NCI-H187 treated with DMSO at 0.1 percent for 48 hours (cell line): ENCODE measurements at places on chromosomes 16 and 17.

DNA sequence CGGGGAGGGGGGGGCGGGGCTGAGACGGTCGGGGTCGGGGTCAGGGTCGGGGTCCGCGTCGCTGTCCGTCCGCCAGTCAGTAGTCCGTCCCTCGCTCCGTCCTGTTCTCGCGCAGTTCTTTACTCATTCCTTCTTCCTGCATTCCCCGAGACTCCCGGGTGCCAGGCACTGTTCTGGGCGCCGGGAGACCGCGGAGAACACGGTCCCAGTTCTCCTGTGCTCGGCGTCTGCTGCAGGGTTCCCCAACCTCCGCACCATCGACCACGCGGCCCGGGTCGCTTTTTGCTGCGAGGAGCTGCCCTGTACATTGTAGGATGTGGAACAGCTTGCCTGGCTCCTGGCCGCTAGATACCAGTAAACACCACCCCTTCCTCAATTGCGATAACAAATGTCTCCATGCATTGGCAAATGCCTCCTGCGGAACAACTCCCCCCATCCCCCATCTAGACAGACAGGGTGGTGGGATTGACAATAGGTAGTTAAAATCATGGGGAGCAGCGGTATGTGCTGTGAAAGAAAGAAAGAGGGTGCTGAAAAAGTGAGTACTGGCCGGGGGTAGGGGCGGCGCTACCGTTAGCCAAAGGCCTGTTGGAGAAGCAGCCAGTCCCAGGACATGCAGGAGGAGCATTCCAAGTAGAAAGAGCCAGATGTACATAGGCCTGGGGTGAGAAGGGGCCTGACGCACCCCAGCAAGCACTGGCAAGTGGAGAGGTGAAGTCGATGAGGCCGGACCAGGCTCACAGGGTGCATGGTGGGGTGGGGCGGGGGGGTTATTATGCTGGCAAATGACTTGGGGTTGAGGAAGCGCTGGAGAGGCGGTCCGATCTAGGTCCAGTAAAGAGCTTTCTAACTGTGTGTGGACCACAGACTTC, 631 bp downstream of the TRAF7 start:
- no peak for DNase-seq

DNA sequence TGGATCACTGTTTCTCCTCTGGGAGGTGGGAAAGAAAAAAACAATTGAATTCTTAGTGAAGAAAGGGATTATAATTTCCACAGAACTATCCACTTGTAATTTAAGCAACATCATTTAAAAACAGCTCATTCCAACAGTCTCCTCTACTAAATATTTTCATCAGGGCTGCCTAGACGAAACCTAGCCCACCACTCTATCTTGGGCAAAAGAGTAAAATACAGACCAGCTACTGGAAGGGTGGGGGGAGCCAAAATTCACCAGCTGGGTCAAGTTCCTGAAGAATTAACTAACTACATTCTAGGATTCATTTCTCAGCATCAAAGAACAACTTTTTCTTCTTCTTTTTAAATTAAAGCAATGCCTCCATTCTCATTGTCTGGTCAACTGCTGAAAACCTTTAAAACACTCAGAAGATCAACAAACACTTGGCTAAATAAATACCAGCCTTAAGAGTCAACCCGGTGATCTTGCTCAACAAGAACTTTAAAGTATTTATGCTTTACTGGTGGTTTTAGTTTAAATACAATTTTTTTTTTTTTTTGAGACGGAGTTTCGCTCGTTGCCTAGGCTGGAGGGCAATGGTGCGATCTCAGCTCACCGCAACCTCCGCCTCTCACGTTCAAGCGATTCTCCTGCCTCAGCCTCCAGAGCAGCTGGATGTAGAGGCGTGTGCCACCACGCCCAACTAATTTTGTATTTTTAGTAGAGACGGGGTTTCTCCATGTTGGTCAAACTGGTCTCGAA, 25.2 kb downstream of the KANSL1 start:
- DNase-seq = no peak

DNA sequence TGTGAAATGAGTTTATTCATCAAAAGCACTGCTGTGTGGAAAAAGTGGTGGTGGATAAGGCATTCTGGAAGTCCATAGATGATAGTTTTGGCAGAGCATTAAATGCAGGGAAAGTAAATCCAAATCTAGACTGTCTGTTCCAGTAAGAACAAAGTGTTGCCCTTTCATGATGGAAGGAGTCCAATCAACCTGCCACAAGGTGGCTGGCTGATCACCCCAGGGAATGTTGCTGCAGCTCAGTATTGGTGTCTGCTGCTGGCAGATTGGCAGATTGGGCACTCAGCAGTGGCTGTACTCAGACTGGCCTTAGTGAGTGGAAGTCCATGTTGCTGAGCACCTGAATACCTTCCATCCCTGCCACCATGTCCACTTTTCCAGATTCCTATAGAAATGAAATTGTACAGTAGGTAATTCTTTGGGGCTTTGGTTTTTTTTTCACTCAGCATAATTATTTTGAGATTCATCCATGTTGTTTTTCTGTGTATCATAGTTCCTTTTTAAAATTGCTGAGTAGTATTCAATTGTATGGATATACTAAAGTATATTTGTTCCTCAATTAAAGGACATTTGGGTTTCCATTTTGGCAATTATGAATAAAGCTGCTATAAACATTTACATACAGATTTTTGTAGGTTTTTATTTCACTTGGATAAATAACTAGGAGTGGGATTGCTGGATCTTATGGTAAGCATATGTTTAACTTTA, 14.3 kb downstream of the DYNLL2 start:
- DNase-seq = no peak

- no peak for DNase-seq
These were observed 7.8 kb upstream of the MYH8 start for GRCh38 chr17:10429421-10430045.

DNA sequence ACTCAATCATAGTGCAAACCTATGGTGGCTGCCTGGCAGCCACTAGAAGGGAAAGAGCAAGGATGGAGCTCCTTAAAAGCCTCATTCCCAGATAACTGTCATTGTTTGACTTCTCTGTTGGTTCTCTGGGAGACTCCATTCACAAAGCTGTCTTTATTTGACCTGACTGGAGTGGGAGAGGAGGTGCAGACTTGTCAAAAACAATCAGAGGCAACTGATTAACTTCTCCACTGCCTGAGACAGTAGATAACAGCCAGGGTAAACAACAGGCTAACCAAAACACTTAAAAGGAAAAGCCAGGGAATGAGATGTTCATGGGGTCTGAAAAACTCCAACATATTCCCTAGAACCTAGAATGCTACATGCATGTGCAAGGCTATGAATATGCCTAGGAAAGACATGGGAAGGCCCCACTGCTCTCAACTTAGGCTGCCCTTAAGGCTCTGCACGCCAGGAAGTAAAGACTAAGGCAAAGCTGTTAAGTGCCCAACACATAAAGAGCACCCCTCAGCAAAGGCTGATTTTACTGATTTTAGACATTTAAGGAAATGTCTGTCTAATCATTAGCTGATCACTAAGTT, 82.0 kb downstream of the TTC19 start:
- DNase-seq = no peak

GRCh38 chr17:42889809-42890208, 10.8 kb upstream of the G6PC1 start:
- no peak for DNase-seq

DNA sequence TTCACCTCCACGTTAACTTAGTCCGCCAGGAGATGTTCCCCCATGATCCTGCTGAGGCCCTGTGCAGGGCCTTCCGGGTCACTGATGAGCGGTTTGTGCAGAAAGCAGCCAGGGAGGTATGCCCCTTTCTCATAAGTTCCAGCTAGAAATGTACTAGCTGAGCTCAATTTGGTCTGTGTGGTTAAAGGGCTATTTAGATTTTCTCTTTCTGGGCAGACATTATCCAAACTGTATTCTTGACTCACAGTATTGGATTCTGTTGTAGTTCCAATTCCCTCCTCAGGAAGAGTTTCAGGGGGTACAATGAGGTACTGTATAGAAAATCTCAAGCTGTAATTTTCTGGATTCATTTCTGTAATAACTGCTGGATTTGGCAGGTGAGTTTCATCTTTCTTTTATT, 137.1 kb downstream of the TRIM37 start:
- no peak for DNase-seq

GRCh38 chr16:58499615-58500351, at the start of gene NDRG4:
TSS of gene NDRG4 (plus strand) at chr16:58500143. CDS start at chr16:58500249, 106 bp downstream.
- DNase-seq = no peak

- DNase-seq = no peak
These were observed 51.8 kb downstream of the TNRC6A start for GRCh38 chr16:24781256-24781655.

- no peak for DNase-seq
These were observed 713 bp downstream of the COX11 start for GRCh38 chr17:54967621-54968261.

GRCh38 chr16:55297910-55298479, 26.0 kb upstream of the IRX6 start:
- DNase-seq = no peak

- DNase-seq = no peak
These were observed 1.0 kb upstream of the CKLF start for GRCh38 chr16:66551348-66551759.

GRCh38 chr17:82845163-82845807, 5.5 kb upstream of the ZNF750 start:
- no peak for DNase-seq

DNA sequence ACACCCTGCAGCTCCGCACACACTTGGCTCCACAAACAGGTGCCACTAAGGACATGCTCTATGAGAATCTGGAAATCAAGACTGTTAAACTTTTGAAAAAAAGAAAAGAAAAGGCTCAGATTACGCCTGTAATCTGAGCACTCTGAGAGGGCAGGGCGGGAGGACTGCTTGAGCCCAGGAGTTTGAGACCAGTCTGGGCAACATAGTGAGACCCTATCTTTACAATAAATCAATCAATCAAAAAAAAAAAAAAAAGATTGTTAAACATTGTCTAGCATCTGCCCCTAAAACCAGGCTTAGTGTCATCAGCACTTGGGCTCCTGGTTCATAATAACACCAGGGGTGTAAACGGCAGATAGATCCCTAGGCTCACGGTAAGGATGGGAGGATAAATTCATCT, 37.5 kb upstream of the FAAP100 start:
- DNase-seq = no peak

- DNase-seq = no peak
These were observed 5.0 kb downstream of the RPL19 start for GRCh38 chr17:39205112-39205526.

DNA sequence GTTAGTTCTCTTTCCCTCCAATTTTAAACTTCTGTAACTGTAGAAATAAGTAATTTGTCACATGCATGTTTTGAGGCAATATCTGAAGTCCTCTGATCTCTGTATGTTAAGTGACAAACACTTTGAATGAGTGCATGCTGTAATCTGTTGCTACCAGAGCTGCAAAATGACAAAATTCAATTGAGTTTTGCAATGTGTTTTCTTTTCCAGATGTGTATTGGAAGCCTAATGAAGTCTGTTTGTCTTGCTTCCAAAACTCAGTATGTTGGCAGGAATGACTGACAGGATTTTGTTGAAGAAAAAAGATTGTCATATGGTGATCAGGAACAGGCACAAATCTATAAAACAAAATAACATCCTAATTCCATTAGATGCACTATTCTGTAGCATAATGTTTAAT, 561.6 kb upstream of the CDH8 start:
- DNase-seq = no peak

DNA sequence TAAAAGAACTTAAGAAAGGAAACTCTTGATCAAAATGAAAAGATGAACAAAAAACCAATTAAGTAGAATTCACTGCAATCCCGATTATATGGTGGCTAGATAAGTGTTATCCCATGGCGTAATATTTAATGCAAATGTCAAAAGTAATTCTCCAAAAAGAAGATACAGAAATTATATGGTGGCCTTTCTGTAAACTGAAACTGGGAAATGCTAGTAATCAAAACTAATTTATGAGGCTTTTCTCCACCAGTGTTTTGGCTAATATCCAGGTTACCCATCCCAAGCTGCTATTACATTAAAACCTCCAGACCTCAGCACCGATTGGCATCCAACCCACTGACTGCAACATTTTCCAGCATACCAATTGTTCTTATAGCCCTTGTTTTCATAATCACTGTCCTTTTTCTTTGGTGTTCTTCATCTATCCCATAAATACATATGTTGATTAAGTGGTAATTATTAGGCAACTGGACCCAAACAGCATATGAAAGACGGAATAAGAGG, 77.2 kb upstream of the TNRC6A start:
- DNase-seq = no peak

DNA sequence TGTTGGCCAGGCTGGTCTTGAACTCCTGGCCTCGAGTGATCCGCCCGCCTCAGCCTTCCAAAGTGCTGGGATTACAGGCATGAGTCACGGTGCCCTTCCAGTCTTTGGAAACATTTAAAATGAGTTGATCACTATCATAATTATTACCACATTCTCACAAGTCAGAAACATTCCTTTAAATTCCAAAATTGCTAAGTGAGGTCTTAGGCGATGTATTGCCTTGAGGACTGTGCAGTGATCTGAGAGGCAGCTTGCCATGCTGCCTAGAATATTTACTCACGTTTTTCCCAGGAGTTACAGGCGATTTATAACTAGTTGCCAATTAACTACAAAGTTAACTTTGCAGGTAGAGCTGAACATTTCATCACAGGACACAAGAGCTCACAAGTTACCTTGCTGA, 5.7 kb upstream of the ATXN1L start:
- DNase-seq = no peak

- no peak for DNase-seq
These were observed 40.5 kb downstream of the TENT4B start for GRCh38 chr16:50193594-50193993.

DNA sequence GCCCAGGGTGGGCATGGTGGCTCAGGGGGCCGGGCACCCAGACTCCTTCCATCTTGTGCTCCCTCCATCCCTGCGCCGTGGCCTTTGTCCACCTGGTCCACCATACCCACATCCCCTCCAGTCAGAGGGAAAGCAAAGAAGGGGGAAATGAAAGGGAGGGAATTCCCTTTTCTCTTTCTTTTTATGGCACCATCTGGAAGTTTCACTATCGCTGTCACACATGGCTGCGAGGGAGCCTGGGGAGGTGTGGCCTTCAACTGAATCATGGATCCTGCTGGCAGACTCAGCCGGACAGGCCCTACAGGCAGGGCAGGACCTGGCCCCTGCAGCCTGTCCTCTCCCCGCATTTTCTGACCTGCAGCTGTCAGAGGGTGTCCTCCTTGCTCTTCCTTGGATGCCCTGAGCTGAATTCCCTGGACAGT, 6.2 kb downstream of the SLC12A3 start:
- no peak for DNase-seq

- DNase-seq = no peak
These were observed 32.3 kb upstream of the CAPN15 start for GRCh38 chr16:495127-495748.

- no peak for DNase-seq
These were observed at the start of gene GSG1L2 for GRCh38 chr17:9821921-9822320. TSS of gene GSG1L2 (minus strand) at chr17:9822079. CDS start at chr17:9822071, 8 bp downstream.

DNA sequence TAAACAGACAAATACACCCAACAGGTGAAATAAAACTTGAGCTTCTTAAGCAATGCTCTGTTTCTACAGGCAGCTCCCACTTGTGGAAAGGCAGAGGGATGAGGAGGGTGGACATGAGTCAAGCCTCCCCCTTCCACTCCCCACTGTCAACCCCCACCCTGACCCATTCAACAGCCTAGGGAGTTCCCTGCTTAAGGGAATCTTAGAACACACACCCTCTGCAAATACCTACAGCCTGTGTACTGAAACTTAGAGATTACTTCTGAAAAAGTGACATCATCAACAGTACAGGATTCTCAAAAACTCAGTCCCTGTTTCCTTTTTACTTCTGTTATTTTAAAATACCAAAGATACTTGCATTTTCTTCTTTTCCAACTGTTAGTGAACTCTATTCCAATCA, 345.4 kb downstream of the SOX9 start:
- DNase-seq = no peak
